ENCODE measurements at places on chromosomes 1 and 21.
A peak's percentile ranks its signal among the peaks of the same experiment; 100 is the strongest.

DNA sequence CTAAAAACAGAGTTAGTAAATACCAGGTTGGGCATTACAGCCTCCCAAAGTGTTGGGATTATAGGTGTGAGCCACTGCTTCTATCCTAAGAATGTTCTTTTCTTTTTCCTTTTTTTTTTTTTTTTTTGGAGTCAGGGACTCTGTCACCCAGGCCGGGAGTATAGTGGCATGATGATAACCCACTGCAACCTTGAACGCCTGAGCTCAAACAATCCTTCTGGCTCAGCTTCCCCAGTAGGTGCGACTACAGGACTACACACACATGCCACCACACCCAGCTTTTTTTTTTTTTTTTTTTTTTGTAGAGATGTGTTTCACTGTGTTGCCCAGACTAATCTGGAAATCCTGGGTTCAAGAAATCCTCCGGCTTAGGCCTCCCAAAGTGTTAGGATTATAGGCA is 5.9 kb downstream of the ZBTB8OS start:
- no peak for DNase-seq

DNA sequence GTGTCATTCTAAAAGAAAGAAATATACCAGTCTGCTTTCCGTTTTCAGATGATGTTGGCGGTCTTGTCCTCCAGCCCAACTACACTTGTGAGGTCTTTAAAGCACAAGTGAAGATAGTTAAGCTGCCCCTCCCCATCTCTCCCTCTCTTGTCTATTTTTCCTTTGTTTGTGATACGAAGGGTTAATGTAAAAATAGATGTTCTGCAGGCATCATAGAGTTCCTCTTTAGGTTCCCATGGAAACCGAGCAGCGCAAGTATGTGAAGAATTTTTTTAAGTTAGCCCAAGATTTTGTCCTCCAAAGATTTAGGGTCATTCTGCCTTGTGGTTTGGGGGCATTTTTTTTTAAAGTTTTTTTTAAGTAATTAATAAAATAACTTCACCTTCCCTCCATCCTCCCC is 232.4 kb upstream of the AJAP1 start:
- DNase-seq = no peak

- DNase-seq = no peak
Observed at GRCh38 chr21:18334066-18334465, 69.5 kb downstream of the TMPRSS15 start.

GRCh38 chr1:219659684-219660083 is 46.8 kb upstream of the ZC3H11B start:
- DNase-seq = no peak

DNA sequence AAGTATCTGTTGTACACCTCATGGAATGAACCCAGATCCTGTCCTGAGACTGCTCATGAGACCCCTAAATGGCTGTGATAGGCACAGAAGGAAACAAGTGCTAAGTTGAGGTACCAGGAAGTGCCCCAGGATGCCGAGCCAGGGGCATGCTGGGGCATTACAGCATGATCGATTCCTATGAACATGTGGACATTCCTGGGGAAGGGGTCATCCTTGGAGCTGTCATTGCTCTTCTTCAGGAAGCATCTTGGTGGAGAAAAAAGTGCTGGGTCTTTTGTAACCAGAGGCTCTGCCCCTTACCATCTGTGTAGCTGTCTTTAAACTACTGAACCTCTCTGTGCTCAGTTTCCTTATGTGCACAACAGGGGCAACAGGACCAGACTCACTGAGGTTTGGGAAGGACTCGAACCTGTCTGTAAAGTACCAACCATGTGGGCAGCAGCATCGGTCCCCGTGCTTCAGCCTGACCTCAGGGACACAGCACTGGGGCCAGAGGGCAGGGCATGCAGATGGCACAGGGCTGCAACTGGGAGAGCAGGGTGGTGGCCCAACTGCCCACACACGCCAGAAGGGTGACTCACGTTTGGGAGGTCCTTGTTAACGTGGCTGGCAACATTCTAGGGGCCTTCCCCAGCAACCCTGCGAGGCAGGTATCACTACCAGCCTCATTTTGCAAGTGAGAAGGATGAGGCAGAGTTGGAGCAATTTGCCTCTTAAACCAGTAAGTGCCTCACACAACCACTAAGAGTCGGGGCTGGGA is 142.3 kb upstream of the EDN2 start:
- no peak for DNase-seq

DNA sequence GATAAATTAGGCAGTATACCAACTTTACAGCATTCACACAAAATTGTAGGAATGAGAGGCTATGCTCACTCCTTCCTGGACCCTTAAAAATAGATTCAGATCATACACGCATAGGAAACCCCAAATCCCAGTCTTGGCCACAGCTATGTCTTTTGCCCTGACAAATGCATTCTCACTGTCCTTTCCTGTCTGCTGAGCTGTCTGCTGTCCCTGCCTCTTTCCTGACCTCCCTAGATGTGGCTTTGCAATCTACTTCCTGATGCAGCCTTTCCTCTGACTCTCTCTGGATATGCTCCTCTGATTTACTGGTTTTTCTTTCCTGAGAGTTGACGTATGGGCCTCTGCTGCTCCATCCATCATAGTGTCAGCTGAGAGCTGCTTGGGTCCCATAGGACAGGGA is 59.8 kb upstream of the SLC35F3 start:
- DNase-seq = no peak

GRCh38 chr1:92599184-92599583 is 112.5 kb upstream of the GFI1 start:
- DNase-seq = no peak

DNA sequence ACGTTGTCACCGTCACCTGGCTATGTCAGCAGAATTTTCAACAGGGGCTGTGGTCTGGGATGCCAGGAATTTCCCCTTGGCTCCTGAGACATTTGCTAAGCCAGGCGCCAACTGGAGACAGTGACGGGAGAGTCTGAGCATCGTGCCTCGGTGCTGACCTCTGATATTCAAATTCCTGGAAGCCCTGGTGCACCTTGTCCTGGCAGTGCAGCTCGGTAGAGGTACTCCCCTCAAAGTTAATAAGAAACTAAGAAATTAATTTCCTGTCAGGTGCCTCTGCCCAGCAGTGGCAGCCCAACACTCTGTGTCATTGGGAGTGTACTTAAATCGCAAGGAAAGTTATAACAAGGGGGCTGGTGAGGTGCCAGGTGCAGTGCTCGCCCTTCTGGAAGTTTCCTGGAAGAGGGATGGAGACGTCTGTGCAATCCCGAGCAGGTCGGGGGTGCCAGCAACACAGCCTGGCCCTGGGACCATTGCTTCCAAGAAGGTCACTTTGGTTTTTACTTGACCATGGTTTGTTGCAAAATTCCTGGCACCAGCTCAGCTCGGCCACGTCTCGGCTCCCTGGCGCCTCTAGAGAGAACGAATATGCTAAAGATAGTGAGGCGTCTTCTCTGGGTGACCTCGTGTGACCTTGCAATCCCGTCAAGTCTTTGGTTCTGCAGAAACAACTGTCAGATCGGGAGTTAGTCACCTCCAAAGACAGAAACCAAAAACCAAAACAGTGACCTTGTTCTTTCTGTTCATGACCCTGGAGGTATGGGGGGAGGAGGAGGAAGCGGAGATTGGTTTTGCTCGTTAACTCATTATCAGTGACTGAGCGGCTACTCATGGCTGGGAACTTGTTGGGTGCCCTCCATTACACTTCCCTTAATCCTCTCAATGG is 149.5 kb upstream of the VAMP3 start:
- no peak for DNase-seq

DNA sequence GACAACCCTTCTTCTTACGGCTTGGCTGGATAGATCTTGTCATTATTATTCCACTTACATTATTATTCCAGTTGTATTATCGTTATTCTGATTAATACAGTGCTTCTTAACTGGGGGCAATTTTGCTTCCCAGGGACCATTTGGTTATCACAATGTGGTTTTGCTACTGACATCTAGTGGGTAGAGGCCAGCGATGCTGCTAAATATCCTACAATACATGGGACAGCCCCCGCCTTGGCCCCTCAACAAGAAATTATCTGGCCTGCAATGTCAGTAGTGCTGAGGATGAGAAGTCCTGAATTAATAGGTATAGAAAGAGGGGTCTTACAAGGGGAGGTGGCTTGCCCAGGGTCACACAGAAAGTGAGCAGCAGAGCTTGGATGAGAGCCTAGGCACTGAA is 105.6 kb downstream of the PTPRU start:
- no peak for DNase-seq

DNA sequence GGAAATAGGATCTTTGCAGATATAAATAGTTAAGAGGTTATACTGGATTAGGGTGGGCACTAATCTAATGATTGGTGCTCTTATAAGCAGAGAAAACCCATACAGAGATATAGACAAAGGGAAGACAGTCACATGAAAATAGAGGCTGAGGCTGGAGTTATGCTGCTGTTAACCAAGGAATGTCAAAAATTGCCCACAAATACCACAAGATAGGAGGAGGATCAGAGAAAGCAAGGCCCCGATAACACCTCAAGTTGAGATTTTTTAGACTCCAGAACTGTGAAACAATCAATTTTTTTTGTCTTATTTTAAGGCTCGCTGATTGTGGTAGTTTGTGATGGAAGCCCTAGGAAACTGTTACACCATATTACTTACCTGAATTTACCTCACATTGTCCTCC is 513.2 kb downstream of the COL11A1 start:
- no peak for DNase-seq

DNA sequence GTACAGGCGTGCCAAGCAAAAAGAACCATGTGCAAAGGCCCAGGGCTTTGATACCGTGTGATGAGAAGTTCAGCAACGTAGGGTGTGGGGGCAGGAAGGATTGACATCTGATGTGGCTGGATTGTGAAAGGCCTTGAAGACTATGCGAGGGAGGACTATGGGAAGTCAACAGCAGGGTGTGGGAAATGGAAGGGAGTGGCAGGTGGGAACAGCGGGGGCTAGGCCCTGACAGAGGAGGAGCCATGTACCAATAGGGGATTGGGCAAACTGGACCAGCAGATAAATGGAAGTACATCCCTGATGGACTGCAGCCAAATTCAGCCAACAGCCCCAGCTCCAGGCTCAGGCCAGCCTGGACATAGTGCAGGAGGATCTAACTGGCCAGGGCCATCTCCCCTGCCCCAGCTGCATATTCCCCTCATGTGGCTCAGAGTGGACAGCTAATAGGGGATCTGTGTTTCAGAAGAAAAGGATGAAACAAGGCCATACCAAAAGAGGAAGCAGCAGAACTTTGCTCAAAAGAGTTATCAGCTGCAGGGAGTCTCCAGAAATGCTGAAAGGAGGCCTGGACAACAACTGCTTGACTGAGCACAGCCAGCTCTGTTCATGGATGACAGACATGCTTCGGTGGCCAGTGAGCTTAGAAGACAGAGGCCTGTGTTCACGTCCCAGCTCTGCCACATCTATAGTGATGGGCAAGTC is 140.2 kb upstream of the SGIP1 start:
- no peak for DNase-seq

DNA sequence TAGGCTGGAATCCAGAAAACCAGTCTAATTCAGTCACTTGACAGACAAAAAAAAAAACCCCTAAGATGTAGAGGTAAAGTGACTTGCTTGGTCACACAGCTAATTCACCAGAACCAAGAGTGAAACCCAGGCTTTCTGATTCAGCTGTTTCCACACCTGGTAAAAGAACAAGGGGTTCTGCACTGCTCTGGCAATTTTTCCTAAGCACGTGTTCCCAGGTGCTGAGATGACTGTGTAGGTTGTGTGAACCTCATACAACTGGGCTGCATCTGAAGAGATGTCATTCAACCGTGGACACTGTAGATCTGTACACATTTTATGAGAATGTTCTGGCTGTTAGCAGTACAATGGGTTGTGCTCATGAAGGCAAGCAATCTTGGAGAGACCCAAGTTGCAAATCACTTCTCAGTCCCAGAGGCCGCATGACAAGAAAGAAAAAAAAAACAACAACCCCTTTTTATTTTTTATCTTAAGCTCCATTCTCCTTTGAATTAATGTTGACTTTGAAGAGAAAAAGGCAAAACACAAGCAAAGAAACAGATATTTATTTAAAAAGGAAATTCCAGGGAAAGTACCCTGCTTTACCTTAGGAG is 95.4 kb downstream of the INTS7 start:
- no peak for DNase-seq

DNA sequence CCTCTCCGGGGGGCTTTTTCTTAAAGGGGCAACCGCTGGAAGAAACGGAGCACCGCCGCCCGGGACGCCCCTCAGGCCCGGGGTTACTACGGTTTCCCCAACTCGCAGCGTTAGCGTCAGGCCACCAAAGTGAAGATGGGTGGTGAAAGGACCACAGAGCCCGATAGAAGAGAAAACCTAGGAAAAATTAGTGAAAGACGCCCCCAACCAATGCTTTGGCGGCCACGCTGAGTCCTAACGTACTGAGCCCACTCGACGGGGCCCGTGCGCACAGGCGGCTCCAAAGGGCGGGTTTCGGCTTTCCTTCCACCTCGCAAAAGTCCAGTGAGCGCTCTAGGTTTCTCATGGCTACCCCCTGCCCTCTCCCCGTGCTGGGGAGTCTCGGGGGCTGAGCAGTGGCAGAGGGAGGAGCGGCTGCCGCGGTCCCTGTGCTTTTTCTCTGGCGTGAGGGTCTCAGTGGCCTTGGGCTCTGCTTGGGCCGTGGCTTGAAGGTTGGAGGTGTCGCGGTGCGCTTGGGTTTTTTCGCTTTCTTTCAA is 12.2 kb upstream of the SPEN start:
- peak; percentile 33 for DNase-seq

- no peak for DNase-seq
Observed at GRCh38 chr1:49323925-49324540, 547.3 kb upstream of the BEND5 start.

DNA sequence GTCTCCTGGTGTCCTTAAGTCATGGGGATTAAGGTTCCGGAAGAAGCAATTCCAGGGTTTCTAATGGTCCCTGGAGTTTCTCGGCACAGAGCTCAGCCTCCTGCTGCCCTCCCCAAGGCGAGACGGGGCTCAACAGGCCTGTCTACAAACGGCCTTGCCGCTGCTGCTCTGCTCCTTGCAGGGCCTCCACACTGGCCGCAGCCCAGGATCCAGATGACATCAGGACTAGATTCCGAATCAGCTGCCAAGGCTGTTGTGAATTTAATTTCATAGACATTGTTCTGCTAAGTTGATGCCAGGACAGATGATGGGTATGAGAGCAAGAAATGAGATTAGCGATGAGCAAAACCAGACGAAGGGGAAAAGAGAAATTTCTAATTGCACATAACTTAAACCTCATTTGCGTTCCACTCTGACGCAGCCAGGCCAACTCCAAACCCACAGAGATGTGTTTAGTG is 103.6 kb upstream of the BACE2 start:
- DNase-seq = no peak

Data from activated T-cell treated with anti-CD3 and anti-CD28 coated beads for 1 hour (primary cell).